HTR-8/SVneo (cell line): ENCODE measurements at places on chromosomes 7 and 10.

DNA sequence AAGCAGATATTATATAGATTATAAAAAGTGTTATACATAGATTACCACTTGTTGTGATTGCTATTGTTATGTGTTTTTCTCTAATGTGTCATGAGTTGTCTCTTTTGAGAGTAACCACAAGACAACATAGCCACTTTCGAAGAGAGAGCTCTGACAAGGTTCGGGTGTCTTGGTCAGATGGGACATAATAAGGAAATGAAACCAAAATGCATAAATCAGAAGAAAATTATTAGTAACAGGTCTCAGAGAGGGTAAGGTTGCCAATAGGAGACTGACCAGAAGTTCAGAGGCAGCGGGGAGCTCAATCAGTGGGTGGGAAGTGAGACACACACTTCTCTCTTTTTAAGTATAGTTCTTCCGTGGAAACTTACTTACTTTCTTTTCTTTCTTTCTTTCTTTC is 639.2 kb upstream of the POT1 start:
- DNase-seq = no peak

DNA sequence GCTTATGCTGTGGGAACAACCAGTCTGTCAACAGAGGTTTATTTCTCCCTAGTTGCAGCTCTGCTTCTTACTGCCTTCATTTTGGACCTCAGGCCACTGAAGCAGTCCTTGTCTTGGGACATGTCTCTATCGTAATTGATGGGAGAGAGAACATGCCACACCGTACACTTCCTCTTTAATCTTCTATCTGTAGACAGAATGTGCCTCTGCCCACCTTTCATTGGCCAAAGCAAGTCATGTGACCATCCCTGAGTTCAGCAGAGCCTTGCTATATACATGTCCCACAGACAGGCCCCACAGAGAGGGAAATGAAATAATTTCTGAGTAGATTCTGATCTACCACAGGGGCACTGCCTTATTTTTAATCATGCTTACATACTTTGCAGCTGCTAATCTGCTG is 98.0 kb downstream of the KCND2 start:
- DNase-seq = no peak

DNA sequence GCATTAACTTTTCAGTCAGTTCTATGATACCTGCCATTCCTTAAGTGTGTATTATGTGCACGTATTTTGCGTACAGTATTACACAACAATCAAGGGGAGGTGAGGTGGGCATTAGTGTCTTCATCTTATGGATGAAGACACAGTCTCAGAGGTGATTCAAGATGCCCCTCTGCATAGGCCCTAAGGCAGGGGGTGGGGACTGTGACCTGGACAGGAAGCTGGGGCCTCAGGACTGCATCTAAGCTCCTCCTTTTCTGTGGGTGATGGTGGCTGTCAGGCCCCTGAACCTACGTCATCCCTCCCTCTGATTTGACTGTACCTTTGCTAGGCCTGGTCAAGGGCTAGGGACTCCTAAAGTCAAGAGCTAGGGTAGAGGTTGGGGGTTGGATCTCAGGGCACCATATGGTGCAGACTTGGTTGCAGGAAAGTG is 38.9 kb downstream of the HK1 start:
- DNase-seq = no peak

- DNase-seq = no peak
These were observed 121.5 kb upstream of the CXCL12 start for GRCh38 chr10:44506386-44506785.

GRCh38 chr7:118306771-118307170 is 82.3 kb downstream of the ANKRD7 start:
- no peak for DNase-seq

GRCh38 chr7:47454069-47454973 is 127.6 kb downstream of the TNS3 start:
- no peak for DNase-seq

DNA sequence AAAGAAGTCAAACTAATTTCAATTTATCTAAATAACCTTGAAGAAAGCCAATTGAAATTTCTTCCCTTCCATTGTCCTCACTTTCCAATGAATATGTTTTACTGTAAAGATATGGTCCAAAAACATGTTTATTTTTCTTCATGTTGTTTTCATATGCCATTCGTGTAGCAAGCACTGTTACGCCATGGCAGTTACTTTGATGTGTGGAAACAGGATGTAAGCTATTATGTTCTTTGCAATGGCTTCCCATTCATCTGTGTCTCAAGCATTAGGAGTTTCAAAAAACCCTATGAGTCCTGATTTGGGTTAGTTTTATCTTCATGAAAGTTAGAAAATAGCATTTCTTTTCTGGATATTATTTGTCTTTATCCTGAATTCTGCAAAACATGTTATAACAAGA is 31.0 kb downstream of the GPR141 start:
- DNase-seq = no peak

- no peak for DNase-seq
These were observed 222.2 kb upstream of the CXCL12 start for GRCh38 chr10:44607116-44607515.

- DNase-seq = no peak
These were observed 111.3 kb downstream of the SNX13 start for GRCh38 chr7:17829001-17829400.

DNA sequence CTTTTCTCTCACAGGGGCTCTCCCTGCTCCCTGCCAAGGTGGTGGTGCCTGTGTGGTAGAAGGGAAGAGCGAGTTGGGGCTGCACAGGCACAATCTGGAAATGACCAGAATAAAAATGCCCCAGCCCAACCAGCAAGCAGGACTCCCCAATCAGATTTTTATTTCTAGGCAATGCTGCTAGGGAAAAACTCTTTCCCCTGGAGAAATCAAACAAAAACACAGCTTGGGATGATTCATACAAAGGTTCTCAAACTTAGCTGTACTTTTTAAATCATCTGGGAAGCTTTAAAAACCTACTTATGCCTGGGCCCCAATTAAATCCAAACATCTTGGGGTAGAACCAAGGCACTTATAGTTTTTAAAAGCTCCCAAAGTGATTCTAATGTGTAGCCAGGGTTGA is 243.2 kb downstream of the HTR7 start:
- no peak for DNase-seq

DNA sequence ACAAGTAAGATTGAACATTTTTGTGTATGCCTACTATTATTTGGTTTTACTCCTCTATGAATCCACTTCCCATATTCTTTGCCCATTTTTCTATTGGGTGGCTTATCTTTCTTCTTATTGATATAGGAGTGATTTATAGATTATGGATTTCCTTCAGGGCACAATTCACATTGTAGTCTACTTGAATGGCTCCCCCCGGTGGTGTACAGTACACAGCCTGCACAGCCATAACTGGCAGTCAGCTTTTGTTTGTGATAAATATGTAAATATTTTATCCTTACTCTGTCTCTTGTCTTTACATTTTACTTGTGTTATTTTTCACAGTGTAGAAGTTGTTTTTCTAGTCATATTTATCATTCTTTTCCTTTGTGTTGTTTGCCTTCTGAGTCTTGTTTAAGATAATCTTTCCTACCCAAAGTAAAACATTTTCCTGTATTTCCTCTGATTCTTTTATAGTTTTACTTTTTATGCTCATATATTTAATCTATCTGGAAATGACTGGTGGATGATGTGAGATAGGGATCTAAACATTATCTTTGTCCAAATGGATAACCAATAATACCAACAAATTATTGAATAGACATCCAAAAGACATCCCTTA is 23.9 kb upstream of the CALD1 start:
- no peak for DNase-seq

GRCh38 chr7:32161708-32162107 is 91.5 kb upstream of the PDE1C start:
- DNase-seq = peak; percentile 33

- DNase-seq = no peak
These were observed 123.4 kb downstream of the NEURL1 start for GRCh38 chr10:103616705-103617601.

DNA sequence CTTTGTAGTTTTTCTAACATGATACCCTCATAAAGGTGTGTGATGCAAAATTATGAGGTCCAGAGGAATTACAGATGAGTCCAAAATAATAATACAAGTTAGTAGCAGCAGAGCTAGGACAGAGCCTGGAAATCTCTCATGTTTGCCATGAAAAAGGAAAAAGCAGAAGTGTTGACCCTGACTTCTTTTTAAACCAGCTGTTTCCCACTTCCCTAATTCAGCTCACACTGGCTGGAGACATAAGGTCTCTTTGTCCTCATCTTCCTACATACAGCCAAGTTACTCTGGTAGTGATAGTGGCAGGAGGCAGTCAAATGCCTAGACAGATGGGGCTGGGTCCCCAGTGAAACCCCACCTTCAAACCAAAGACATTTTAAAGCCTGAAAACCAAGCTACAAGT is 269.2 kb downstream of the C7orf25 start:
- no peak for DNase-seq

DNA sequence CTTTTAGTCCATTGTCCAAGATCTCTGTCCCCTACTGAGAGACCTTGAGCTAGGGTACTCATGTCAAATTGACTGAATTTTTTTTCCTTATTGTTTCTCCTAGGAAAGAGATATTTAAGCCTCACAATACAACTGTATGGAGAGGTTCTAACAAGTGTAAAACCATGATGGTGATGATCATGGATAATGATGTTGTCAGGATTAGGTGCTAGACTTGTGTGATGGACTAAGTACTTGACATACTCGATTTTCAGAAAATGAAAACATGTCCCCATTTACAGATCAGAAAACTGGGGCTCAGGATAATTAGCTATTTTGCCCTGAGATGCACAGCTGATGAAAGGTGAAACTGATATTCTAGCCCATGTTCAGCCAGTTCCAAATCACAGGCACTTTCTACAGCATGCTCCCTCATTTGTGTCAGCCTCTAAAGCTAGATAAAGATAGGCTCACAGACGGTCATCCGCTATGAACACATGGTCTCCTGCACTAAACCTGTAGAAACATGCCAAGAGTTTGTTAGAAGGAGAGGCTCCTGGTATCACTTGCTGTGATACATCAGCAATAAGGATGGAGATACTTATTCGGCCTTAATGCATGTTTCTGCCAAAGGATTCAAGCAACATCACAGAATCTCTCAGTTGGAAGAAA is 67.6 kb downstream of the CREB3L2 start:
- DNase-seq = no peak

GRCh38 chr7:88344271-88344670 is 37.6 kb upstream of the STEAP4 start:
- no peak for DNase-seq

DNA sequence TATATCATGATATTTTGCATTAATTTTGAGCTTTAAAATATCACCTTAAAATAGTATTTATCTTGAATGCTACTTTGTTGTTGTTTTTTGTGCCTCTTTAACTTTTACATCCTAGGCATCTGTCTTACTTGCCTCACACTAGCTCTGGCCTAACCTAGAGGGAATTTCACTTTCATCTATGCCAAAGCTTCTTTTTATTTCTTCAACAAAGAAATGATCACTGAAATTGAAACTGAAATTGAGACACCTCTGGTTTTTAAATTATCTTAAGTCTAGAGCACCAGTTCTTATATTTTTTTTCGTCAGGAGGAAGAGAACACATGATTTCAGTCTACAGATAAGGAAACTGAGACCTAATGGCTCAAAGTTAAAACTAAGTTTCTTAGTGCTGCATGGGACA is 3.5 kb upstream of the SCIN start:
- DNase-seq = no peak
